GM12892 (cell line): ENCODE measurements at places on chromosomes 6 and 20.
A peak's percentile ranks its signal among the peaks of the same experiment; 100 is the strongest.

DNA sequence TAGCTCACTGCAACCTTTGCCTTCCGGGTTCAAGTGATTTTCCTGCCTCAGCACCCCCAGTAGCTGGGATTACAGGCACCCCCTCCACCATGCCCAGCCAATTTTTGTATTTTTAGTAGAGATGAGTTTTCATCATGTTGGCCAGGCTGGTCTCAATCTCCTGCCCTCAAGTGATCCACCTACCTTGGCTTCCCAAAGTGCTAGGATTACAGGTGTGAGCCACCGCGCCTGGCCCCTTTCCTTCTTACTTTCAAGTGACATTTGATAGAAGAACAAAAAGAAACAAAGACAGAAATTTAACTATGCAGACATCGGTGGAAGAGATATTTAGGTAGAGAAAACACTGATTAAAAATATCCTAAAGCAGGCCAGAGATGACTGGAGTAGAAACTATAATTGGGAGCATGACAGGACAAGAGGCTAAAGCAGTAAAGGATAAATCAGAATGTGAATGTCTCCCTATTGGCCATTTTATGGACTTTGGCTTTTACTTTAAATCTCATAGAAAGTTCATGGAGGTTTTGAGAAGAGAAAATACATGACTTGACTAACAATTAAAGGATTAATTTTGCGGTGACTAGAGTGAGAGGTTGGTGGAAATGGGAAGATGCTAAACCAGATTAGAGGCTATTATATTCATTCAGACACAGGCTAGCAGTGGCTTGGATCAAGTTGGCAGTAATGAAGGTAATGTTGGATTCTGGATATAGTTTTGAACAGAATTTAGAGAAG is 2.2 kb upstream of the EYS start:
- DNase-seq: no peak

GRCh38 chr6:5846889-5847288 is 159.8 kb downstream of the NRN1 start:
- DNase-seq: no peak

GRCh38 chr6:2765896-2766766 is 938 bp downstream of the WRNIP1 start:
- DNase-seq: peak; percentile 49

DNA sequence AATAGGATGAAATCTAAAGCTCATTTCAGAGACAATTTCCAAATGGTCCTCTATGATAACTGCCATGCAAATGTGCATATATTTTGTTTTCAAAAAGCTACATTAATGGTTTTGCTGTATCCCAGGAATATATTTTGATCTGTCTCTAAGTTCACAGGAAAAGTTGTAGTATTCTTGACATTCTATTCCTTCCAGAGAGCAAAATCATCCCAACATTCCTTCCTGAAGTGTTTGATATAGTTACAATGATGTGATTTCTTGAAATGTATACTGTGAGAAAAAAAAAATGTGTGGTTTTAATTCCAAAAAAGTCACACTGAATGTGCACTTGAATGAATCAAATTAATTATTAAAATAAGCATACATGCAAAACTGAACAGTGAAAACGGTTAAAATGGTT is 996.0 kb upstream of the CITED2 start:
- no peak for DNase-seq
